Central memory CD8-positive, alpha-beta T cell (primary cell): ENCODE measurements at places on chromosomes 2 and 18.

DNA sequence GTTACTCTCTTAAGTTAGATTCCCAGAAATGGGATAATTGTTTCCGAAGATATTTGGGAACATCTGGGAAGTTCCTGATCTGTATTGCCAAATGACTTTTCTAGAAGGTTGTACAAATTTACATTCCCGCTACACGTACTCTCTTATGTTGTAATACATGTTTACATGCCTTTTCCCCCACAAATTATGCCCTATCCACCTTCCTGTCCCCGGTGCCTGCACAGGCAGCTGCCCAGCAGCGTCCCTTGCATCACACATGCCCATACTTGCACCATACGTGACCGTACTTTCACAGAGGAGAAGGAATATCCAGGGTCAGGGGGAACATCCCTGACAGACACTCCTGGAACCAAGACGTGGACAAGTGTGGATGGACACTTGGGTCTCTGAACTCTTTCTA is 24.2 kb upstream of the KLF11 start:
- H3K27ac ChIP-seq, result no peak overlapping the region
- no peaks in the 10 kb centered on the region for H3K36me3 ChIP-seq
- peaks cover 9% of the 10 kb centered on the region for H3K27me3 ChIP-seq
- DNase-seq, result no peak
- no peaks in the 10 kb centered on the region for H3K4me1 ChIP-seq

- no peaks in the 10 kb centered on the region for H3K27me3 ChIP-seq
- H3K4me1 ChIP-seq, result peaks cover 48% of the 10 kb centered on the region
- no peak overlapping the region for H3K27ac ChIP-seq
- no peaks in the 10 kb centered on the region for H3K36me3 ChIP-seq
These were observed 53.2 kb downstream of the SETBP1 start for GRCh38 chr18:44733754-44734465.

- DNase-seq, result no peak
- H3K27me3 ChIP-seq, result no peaks in the 10 kb centered on the region
- H3K4me1 ChIP-seq, result no peaks in the 10 kb centered on the region
- no peak overlapping the region for H3K4me3 ChIP-seq
- no peaks in the 10 kb centered on the region for H3K36me3 ChIP-seq
These were observed 431.1 kb upstream of the ZEB2 start for GRCh38 chr2:144950899-144951560.

DNA sequence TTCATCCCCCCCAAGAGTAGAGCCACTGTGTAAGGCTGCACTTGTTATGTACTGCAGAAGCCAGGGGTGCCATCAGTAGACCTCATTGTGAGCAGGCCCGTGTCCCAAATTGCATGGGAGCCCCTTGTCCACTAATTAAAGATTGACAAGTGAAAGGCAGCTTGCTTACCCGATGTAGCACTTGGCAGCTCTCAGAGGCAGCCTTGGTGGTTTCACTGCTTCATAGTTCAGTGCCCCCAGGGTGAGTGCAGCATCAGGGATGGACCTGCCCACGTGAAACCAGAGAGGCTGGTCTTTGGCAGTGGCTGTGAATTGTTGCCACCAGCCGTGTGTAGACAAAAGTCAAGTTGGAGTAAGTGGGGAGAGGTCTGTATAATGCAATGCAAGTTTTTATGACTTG is 13.3 kb downstream of the TUBB6 start:
- H3K36me3 ChIP-seq, result peaks cover 5% of the 10 kb centered on the region
- no peak for DNase-seq
- H3K27me3 ChIP-seq, result no peaks in the 10 kb centered on the region
- H3K27ac ChIP-seq, result no peak overlapping the region

GRCh38 chr2:218658671-218659257 is 659 bp downstream of the ZNF142 start:
- peaks cover 32% of the 10 kb centered on the region for H3K4me1 ChIP-seq
- H3K27me3 ChIP-seq, result no peaks in the 10 kb centered on the region
- DNase-seq, result no peak
- H3K36me3 ChIP-seq, result peaks cover 30% of the 10 kb centered on the region
- H3K4me3 ChIP-seq, result peak overlapping the region; percentile 91

GRCh38 chr2:99777656-99778290 is 288.0 kb upstream of the REV1 start:
- DNase-seq, result no peak
- H3K27ac ChIP-seq, result no peak overlapping the region
- no peak overlapping the region for H3K4me3 ChIP-seq
- H3K36me3 ChIP-seq, result no peaks in the 10 kb centered on the region
- H3K27me3 ChIP-seq, result no peaks in the 10 kb centered on the region

DNA sequence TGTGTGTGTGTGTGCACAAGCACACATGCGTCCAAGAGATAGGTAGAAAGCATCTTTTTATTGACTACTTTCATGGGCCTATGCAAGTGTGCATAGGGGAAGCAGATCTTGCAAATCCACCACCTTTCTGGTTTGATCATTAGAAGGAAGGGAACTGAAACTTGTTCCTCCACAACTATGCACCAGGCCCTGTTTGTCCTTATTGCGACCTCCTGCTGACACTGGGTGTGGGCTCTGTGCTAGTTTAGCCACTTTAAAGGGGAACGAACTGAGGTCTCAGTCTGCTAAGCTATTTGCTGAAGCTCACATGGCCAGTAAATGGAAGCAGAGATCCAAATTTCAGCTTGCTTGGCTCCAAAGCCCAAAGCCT is 32.1 kb upstream of the INSIG2 start:
- peaks cover 48% of the 10 kb centered on the region for H3K27me3 ChIP-seq
- no peak overlapping the region for H3K27ac ChIP-seq
- no peak overlapping the region for H3K4me3 ChIP-seq
- H3K36me3 ChIP-seq, result no peaks in the 10 kb centered on the region
- no peaks in the 10 kb centered on the region for H3K4me1 ChIP-seq

DNA sequence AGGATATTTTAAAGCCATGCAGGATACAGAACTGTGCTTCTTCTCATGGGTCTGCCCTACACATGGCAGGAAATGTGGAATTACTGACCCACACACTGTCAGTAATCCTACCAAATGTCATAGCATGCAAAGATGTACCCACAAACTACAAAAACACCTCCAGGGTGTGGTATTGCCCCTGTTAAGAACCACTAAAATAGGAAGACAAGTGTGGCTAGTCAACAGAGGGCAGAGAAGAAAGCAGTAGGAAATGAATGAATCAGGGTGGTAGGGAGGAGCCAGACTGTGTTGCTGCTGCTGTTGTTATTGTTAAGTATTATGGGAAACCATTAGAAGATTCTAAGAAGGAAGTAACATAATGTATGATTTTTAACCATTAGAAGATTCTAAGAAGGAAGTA is 556.7 kb upstream of the ACVR2A start:
- no peak overlapping the region for H3K4me3 ChIP-seq
- peaks cover 5% of the 10 kb centered on the region for H3K4me1 ChIP-seq
- DNase-seq, result no peak
- no peaks in the 10 kb centered on the region for H3K27me3 ChIP-seq

GRCh38 chr2:156476021-156476849 is 40.1 kb downstream of the GPD2 start:
- peak overlapping the region; percentile 21 for H3K27ac ChIP-seq
- DNase-seq, result no peak
- peaks cover 2% of the 10 kb centered on the region for H3K36me3 ChIP-seq
- H3K4me3 ChIP-seq, result peak overlapping the region; percentile 19
- peaks cover 46% of the 10 kb centered on the region for H3K4me1 ChIP-seq

- no peak overlapping the region for H3K27ac ChIP-seq
- H3K27me3 ChIP-seq, result no peaks in the 10 kb centered on the region
- no peaks in the 10 kb centered on the region for H3K36me3 ChIP-seq
These were observed 297.7 kb downstream of the SATB2 start for GRCh38 chr2:199160081-199160480.

DNA sequence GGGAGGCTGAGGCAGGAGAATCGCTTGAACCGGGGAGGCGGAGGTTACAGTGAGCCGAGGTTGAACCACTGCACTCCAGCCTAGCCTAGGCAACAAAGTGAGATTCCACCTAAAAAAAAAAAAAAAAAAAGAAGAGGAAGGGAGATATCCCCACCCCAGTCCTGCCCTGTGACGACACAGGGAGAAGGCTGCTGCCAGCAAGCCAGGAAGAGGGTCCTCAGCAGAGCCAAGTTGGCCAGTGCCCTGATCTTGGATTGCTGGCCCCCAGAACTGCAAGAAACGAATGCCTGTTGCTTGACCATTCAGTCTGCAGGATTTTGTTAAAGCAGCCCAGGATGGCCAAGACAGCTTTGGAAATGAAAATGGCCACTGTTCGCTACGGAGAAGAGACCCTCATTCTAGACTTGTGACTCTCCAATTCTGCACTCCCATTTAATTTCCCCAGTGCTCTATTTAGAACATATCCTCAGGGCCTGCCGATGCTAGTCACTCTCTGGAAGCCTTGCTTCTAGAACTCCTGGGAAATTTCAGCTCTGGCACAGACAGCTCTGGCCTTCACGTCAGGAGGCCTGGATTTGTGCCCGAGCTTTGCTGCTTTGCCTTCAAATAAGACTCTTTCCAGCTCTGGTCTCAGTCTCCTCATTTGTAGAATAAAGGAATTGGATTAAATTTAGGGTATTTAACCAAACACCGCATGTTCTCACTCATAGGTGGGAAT is 15.7 kb upstream of the AMMECR1L start:
- H3K27me3 ChIP-seq, result peaks cover 27% of the 10 kb centered on the region
- H3K4me3 ChIP-seq, result no peak overlapping the region

DNA sequence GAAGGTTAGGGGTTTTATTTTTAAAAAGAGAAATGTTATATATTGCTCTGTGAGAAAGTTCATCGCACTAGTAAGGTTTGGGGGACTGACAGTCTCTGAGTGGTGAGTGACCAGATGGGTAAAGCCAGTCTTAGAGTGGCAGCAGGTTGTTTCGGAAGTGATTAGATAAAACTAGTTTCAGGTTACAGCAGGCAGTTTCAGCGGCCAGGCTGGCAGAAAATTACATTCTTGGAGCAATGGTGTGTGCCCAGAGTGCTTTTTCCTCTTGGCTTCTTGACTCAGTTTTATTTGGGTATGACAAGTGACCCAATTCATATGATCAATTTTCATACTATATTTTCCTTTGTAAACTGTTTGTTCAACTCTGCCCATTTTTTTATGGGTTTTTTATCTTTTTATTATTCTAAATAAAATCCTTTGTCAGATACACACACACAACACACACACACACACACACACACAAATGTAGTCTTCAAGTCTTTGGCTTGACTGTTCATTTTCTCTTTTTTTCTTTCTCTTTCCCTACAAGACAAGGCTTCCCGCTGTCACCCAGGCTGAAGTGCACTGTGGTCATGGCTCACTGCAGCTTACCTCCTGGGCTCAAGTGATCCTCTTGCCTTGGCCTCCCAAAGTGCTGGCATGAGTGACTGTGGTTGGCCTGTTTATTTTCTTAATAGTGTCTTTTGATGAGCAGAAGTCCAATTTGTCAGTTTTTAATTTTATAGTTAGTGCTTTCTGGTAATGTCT is 30.9 kb downstream of the RALBP1 start:
- no peak overlapping the region for H3K27ac ChIP-seq
- DNase-seq, result no peak
- H3K4me3 ChIP-seq, result no peak overlapping the region
- H3K4me1 ChIP-seq, result peaks cover 45% of the 10 kb centered on the region
- H3K36me3 ChIP-seq, result peaks cover 2% of the 10 kb centered on the region
- no peaks in the 10 kb centered on the region for H3K27me3 ChIP-seq

- no peaks in the 10 kb centered on the region for H3K27me3 ChIP-seq
- no peak overlapping the region for H3K27ac ChIP-seq
- no peaks in the 10 kb centered on the region for H3K36me3 ChIP-seq
- DNase-seq, result no peak
- peaks cover 11% of the 10 kb centered on the region for H3K4me1 ChIP-seq
These were observed 239.0 kb downstream of the PHLPP1 start for GRCh38 chr18:62954366-62954765.

GRCh38 chr2:149061133-149061745 is 22.7 kb downstream of the LYPD6B start:
- H3K4me3 ChIP-seq, result no peak overlapping the region
- no peaks in the 10 kb centered on the region for H3K36me3 ChIP-seq
- H3K27ac ChIP-seq, result no peak overlapping the region
- H3K4me1 ChIP-seq, result no peaks in the 10 kb centered on the region

- H3K27ac ChIP-seq, result no peak overlapping the region
- no peaks in the 10 kb centered on the region for H3K27me3 ChIP-seq
These were observed 143.6 kb upstream of the EPHA4 start for GRCh38 chr2:221715523-221716247.

- H3K27ac ChIP-seq, result peak overlapping the region; percentile 74
- H3K4me3 ChIP-seq, result no peak overlapping the region
- DNase-seq, result no peak
- peaks cover 64% of the 10 kb centered on the region for H3K4me1 ChIP-seq
- peaks cover 20% of the 10 kb centered on the region for H3K36me3 ChIP-seq
These were observed 10.4 kb upstream of the CASP8 start for GRCh38 chr2:201249889-201250288.

GRCh38 chr2:172900871-172901270 is 165.2 kb downstream of the RAPGEF4 start:
- H3K4me3 ChIP-seq, result no peak overlapping the region
- no peak overlapping the region for H3K27ac ChIP-seq
- DNase-seq, result no peak
- H3K36me3 ChIP-seq, result no peaks in the 10 kb centered on the region
- H3K27me3 ChIP-seq, result peaks cover 52% of the 10 kb centered on the region

DNA sequence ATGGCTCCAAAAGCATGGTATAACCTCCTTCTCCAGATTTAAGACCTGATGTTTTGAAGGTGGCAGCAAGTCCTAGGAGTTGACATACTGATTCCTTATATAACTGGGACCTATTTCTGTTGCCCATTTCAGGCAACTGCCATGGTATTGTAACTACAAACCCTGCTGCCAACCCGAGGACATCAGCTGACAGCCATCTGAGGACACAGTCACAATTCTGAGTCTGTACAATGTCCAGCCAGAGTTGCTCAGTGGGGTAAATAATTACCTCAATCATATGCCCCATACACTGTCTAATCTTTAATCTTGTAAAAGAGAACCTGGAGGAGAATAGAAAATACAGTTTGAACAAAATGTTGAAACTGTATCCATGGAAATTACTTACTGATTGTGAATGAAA is 8.7 kb upstream of the GAREM2 start:
- H3K36me3 ChIP-seq, result no peaks in the 10 kb centered on the region
- H3K4me3 ChIP-seq, result no peak overlapping the region
- peaks cover 8% of the 10 kb centered on the region for H3K27me3 ChIP-seq
- no peaks in the 10 kb centered on the region for H3K4me1 ChIP-seq

- no peaks in the 10 kb centered on the region for H3K4me1 ChIP-seq
- H3K27me3 ChIP-seq, result no peaks in the 10 kb centered on the region
- no peak for DNase-seq
- H3K27ac ChIP-seq, result no peak overlapping the region
- no peak overlapping the region for H3K4me3 ChIP-seq
These were observed 1064.1 kb upstream of the CNTNAP5 start for GRCh38 chr2:122960759-122961641.

GRCh38 chr2:208092093-208092832 is 32.1 kb downstream of the CRYGD start:
- no peaks in the 10 kb centered on the region for H3K27me3 ChIP-seq
- no peaks in the 10 kb centered on the region for H3K4me1 ChIP-seq
- no peaks in the 10 kb centered on the region for H3K36me3 ChIP-seq
- DNase-seq, result no peak
- no peak overlapping the region for H3K27ac ChIP-seq
